Fibroblast of skin of right biceps (primary cell): ENCODE measurements at places on chromosomes 3 and 15.

DNA sequence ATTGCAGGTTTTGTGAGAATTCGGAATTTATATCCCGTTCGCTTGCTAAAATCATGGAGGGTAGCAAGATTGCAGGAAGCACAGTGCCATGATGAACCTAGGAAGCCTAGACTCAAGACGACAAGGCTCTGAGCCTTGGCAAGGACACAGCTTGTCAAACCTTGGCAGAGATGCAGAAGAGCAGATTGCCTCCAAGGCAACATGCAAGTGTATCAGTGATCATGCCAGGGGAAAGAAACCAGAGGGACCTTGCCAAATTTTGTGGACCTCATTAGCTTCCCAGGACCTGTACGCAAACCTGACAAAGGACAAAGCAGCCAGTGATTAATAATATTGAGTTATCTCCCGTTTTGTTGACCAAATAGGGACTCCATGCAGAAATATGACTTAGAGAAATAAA lies 159.7 kb downstream of the GOLIM4 start:
- no peak for DNase-seq

DNA sequence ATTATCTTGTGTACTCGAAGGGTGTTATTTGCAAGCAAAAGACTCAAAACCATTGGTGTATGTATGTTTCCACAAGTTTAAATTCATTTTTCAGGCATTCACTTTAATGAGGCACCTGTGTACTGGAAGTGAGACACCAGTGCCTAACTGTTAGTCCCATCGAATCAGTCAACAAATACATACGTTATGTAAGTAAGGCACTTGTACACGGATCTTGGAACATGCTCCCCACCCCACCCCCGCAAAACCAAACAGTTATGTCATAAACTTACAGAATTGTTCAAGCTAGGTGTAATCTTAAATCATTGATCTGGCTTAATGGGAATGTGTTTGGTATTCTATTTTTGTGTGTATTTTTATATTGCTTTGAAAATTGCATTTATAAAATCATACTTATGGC lies 17.1 kb downstream of the LRRC28 start:
- no peak for DNase-seq

- no peak for DNase-seq
Measured at GRCh38 chr3:138429665-138430064, 4.8 kb upstream of the ESYT3 start.

DNA sequence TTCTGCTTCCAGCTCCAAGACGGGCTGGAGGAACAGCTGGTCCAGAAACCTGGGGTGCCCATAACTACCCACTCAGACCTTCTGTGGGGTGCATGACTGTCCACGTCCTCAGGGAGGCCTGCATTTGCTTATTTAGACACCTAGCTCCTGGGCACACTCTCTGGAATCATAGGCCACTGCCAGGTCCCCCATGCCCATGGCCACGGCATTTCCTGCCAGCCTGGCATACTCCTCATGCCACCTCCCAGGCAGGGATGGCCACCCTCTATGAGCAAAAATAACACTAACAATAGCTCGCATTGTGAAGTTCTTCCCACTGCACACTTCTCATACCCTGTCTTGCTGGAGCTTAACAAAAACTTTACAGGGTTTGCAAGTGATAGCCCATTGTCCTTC lies 166.9 kb upstream of the TPM1 start:
- no peak for DNase-seq

- peak; percentile 6 for DNase-seq
Measured at GRCh38 chr3:172918165-172918564, 167.6 kb downstream of the ECT2 start.

DNA sequence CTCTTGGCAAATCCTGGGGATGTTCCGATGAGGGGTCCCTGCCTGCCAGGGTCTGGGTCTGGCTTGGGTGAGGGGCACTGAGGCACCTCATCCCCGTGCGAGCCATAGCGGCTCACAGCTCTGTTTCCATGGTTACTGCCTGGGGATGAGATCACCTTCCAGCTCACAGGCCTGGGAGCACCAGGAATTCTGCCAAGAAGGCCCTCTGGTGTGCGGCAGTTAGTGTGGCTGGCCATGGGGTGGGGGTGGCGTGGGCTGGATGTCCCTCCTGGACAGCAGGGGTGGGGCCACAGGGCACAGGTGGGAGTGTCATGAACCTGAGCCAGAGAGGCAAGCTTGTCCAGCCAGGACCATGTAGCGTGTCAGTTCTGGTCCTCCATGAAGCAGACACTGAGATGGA lies 22.1 kb upstream of the PRR23E start:
- peak; percentile 80 for DNase-seq

- DNase-seq: peak; percentile 64
Measured at GRCh38 chr15:65796610-65797078, 4.6 kb upstream of the DENND4A start.

- DNase-seq: peak; percentile 8
Measured at GRCh38 chr3:77707281-77707680, 667.4 kb downstream of the ROBO2 start.

DNA sequence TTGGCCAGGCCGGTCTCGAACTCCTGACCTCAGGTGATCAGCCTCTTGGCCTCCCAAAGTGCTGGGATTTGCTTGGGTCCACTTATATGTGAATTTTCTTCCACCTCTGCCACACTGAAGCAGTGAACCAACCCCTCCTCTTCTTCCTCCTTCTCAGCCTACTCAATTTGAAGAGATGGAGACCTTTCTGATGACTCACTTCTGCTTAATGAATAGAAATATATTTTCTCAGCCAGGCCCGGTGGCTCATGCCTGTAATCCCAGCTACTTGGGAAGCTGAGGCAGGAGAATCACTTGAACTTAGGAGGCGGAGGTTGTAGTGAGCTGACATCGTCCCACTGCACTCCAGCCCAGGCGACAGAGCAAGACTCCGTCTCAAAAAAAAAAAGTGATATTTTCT lies 46.8 kb upstream of the GATM start:
- DNase-seq: peak; percentile 56

DNA sequence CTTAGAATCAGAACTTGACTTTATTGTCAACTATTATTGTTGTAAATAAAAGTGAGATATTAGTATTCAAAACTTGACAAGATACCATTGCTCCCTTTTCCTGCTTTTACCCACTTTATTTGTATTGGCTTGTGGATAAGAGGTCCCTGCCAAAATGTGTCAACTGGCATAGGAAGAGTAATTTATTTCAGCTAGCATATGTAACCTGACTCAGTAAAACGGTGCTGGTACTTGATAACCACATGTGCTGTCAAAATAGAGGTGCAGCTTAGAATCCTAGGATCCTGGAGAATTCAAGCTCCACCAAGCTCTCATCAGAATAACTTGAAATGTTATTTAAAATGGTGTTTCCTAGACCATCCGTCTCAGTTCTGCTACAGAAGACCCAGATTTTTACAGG lies 90.2 kb upstream of the TGFBR2 start:
- peak; percentile 37 for DNase-seq

DNA sequence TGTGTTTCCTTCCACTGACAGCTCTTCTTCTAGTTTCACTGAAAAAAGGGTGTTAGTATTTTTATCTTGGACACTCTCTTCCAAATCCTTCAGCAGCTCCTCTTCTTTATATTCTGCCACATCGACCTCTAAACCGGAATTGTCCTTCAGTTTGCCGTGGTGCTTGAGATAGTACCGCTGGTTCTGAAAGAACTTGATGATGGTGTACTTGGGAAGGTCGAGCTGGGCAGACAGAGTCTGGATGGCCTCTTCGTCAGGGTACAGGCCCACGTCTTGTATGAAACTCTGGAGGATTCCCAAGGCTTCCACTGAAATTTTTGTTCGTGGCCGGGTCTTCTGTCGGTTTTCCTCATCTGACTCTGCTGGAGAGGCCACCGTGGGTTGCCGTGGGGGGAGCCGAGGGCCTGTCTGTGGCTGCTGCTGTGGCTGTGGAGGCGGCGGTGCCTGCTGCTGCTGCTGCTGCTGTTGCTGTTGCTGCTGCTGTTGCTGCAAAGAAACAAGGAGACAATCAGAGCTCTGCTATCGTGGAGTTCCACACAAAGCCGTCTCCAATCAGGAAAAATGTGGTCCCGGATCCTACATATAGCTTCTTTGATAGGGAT lies 75.8 kb downstream of the SATB1 start:
- DNase-seq: no peak

- DNase-seq: no peak
Measured at GRCh38 chr3:184489268-184489841, 72.2 kb upstream of the EPHB3 start.

- peak; percentile 82 for DNase-seq
Measured at GRCh38 chr3:53140847-53141845, 10.9 kb upstream of the RFT1 start.

- DNase-seq: peak; percentile 70
Measured at GRCh38 chr3:16140116-16140893, 34.2 kb upstream of the GALNT15 start.

GRCh38 chr3:127761441-127761801 lies 60.9 kb downstream of the MGLL start:
- DNase-seq: no peak

- no peak for DNase-seq
Measured at GRCh38 chr15:68028888-68029207, 25.3 kb upstream of the PIAS1 start.

DNA sequence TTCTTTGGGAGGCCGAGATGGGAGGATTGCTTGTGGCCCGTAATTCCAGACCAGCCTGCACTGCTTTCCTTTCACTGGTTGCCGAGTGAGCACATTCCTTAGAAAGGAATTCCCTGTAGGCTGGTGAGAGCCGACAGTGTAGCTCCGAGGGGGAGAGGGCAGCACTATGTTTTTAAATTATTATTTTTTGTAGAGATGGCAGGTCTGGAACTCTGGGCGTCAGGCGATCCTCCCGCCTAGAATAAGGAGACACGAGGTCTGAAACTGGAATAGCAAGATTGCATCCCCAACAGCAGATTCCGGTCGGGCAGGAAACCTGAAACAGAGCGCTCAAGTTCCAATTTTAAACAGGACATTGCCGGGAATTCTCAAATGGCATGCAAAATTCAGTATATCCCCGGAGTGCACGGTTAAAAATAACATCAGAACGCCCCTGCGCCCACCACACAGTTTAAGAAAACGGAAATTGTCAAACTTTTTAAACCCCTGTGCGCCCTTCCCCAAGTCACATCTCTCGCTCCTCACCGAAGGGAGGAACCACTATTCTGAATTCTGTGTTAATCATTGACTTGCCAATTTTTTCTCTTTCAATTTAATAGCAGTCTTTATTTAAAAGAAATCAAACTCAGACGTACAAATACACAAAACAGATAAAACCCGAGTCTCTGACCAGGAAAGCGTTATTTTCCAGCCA lies 643 bp upstream of the RNU5B-1 start:
- DNase-seq: peak; percentile 69

DNA sequence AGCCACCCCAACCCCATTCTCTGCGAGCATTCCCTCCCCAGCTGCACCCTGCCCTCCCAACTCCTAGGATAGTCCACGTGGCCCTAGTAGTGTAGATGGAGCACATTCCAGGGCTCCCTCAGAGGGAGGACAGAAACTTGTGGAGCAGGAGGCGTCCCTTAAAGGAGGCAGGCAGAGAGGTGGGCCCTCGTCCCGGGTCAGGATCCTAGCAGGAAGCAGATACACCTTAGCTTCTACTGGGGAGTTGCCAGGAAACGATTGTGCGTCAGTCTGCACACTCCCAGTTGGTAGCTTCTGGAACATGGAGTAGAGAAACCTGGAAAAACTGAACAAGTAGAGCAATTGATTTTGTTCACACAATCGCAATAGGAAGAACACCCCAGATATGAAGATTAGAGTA lies 43.9 kb upstream of the KLHL25 start:
- no peak for DNase-seq

DNA sequence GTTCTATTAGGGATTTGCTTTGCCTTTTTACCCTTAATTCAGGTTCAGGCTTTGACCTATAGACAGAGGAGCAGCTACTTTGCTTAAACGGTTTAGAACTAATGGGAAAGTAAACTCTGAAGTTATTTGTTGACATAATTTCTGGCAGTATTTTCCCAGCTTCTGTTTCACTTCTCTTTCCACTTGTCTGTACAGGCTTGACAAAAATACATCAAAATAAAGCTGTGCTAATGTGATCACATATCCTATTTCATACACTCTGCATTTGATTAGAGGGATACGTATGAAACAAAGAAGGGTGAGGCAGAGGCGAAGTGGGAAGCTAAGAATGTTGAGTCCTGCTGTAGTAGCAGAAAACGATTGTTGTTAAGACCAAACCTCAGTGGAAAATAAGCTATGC lies 389.1 kb upstream of the RARB start:
- peak; percentile 41 for DNase-seq

- no peak for DNase-seq
Measured at GRCh38 chr3:64852738-64853137, 164.9 kb upstream of the ADAMTS9 start.

DNA sequence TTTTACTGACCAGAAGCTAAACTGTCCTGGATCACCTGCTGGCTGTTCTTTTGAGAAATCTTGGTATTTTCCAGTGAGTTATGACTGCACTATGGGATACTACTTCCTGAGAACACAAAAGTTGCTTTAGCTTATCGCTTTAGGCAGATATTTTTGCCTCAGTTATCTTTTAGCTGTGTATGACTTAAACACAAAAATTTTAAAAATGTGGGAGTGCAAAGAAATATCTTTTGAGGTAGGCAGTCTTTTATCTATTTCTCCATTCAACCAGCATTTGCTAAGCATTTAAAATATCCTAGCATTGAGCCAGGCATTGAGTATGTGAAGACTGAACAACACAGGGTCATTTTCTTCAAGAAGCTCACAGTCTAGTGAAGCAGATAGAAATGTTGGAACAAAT lies 981.9 kb downstream of the FHIT start:
- DNase-seq: no peak

DNA sequence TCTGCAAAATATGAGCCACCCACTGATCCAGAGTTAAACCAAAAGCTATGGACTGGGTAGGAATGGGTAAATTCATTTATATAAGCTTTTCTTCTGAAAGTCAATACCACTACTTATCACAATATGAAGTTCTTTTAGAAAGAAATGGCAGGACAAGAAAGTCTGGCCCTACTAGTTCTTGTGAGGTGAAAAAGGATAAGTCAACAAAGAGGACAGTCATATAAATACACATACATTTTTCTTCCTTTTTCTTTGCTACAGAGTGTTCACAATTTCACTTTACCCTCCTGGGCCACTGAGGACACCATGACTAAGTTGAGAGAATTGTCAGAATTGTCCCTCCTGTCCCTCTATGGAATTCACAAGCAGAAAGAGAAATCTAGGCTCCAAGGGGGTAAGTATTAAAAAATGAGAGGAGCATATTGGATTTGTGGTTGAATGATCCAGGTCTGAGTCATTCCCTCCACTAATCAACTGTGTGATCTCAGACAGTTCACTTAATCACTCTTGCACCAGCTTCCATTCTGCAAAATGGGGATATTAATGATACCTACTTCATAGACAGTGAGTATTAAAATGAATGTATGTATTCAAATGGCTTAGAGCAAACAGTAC lies 27.6 kb downstream of the ACP3 start:
- DNase-seq: peak; percentile 62

GRCh38 chr15:69725957-69726356 lies 273.3 kb downstream of the RPLP1 start:
- DNase-seq: no peak

DNA sequence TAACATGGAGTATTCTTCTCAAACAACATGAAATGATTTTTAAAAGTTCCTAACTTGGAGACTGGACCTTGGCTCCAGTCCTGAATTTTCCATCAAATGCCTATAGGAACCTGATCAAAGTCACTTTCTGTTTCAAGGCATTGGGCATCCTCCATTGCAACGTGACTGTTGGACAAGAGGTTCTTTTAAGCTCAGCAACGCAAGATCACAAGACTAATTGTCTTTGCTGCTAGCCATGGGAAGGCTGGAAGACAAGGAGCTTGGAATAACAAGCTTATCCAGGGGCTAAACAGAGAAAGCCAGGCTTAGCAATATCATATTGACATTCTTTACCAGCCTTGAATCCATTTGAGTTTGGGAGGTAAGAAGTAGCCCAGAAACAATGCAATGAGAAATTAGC lies 48.3 kb downstream of the SST start:
- no peak for DNase-seq

GRCh38 chr3:152858170-152858800 lies 23.4 kb downstream of the P2RY1 start:
- no peak for DNase-seq
